ENCODE measurements at places on chromosomes 16 and 17.
A peak's percentile ranks its signal among the peaks of the same experiment; 100 is the strongest.

DNA sequence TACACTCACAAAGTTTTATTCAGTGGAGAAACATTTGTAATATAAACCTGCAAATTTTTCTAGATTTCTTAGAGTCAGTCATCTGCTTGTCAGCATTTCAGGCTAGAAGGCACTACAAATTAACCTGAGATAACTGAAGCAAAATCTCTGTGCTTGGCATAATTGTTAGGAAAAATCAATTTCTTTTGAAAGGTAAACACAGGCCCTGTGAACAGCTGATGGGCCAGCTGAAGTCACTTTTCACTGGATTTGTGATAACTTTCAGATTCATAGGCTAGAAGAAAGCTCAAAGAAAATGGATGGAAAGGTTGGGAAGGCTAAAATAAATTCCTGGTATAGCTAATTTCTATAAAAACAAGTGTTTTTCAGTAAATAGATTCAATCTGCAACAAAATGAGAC lies 34.0 kb upstream of the SLC6A2 start:
- no peak for DNase-seq

DNA sequence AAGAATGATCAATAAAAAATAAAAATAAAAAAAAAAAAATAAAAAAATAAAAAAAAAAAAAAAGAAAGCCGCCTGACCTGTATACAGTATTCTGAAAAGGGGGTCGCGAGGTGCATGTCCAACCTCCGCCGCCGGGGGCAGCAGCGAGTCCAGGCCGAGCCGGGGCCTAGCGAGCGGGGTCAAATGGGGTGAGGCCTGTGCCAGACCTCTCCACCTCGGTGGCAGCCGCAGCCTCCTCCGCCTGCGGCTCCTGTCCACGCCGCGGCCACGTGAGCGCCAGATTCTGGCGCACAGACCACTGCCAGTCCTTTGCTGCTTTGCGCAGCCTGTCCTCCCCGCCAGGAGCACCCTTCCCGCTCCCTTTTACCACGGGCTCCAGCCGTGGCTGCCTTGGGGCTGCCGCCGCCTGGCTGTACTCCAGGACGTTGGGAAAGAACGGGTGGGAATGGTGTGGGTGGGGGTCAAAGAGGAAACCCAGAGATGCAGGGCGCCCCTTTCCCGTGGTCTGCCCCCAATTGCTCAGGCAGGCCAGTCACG lies 2.4 kb upstream of the BCKDK start:
- DNase-seq: peak; percentile 83

DNA sequence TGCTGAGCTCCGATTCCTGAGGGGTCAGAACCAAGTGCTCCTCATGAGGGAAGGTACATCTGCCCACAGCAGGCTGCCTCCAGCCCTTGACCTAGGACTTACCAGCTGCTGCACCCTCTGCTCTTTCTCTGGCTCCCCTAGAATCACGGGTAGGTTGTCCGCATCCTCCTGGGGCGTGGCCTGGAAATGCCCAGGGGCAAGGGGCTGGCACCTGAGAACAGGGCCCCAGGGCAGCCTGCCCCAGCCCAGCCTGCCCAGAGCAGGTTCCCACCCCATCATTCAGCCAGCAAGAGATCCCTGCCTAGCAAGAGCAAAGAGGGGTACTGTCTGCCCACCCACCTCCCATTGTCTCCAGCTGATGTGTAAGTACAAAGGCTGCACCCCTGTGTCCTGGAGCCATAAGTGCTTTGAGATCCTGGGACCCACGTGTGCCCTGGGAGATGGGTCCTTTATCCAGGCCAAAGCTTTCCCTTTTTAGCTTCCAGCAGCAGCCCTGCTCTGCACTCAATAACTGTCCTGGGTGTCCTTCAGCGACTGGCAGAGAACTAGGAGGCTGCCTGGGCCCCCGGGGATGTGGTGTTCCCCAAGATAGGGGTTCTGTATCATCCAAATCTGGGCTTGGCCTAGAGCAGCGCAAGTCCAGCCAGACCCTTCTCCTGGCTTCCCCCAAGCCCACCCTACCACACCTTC lies 5.1 kb downstream of the TSPOAP1 start:
- DNase-seq: no peak

DNA sequence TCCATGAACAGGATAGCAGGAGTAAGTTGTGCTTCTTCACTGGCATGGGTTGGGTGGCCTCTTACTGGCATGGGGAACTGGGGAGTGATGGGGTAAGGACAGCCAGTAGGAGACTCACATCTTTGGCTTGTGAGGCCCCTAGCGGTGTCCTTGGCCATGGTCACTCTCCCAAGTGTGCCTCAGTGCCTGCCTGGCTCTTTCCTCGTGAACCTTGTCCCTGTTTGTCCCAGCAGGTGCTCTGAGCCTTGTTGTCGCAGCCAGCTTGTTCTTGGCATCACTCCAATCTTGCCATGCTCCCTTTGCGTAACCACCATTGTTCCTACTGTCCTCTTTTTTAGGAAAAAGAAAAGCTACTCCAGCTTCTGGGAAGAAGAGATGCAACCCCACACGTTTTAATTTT lies 53.6 kb upstream of the SDK2 start:
- peak; percentile 42 for DNase-seq

- DNase-seq: no peak
Observed at GRCh38 chr16:87108941-87109340, 208.3 kb downstream of the C16orf95 start.

- peak; percentile 53 for DNase-seq
Observed at GRCh38 chr16:54957403-54958166, 26.9 kb downstream of the IRX5 start.

DNA sequence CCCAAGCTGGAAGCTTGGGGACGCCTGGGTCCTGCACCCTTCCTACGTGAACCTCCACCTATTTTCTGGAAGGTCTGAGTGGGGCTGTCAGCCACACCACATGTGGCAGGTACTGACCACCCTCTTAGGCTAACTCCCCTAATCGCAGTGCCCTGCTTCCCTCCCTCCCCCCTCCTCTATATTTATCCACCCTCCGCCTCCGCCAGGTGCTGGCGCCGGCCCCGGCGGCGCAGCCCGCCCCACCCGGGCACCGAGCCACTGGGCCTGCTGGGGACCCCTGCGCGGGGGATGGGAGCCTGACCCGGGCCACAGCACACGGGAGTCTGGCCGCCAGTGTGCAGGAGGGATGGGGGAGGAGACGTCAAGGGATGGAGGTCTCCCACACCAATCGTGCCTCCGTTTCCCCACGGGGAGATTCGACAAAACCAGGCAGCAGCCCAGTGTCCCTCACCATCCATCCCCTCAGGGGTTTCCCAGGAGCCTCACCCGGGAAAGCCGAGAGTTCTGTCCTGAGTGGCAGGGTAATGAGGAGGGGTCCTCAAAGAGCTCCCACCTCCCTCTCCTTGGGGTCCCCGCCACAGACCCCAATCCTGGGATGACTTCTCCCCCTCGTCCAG lies 1.3 kb downstream of the PLEKHH3 start:
- DNase-seq: peak; percentile 76

- peak; percentile 6 for DNase-seq
Observed at GRCh38 chr16:56981729-56982271, 7.6 kb upstream of the NLRC5 start.

DNA sequence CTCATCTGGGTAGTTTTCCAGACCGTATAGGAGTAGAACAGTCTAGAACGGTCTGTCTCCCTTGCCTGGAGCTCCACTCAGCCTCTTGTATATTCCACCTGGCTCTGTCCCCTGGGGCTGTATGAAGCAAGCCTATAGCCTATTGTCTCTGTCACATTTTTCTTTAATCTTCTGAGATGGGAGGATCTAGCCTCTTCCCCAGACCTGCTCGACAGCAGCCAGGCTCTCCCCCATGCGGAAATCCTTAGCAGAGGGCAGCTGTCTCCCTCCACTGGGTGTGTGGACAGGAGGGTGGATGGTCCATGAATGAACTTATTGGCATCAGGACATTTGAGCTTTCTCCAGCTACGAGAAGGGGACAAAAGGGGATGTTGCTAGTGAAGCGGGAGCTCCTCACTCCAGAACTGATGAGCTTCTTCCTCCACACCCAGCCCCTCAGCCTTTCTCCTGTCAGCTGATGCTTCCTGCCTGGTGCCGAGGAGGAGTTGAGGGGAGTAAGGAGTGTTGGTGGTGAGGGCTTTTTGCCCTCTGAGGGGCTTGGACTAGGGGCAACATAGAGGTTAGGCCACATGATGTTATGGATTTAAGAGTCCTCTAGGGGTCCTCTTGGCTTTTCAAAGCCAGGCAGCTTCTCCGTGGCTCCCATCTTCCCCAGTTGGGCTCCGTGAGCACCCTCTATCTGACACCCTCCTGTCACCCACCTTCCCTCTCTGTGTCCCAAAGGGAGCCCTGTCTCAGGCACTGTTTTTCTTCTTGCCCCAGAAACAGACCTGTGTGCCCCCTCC lies 28.0 kb downstream of the ARHGAP23 start:
- peak; percentile 81 for DNase-seq

DNA sequence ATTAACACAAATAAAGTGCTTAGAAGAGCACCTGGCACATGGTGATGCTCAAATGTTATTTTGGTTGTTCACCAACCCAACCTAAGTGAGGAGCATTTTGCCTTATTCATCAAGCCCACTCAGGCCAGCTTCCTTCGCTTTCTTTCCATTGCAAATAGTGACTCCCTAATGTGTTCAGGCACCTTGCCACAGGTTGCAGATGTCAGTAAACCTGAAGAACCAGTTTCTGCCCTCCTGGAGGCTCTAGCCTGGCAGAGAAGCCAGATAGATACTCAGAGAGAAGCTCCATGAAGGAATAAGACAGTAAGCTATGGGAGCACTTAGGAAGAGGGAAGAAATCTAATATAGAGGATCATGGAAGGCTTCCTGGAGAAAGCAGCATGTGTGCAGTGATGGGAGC lies 23.9 kb downstream of the GPR139 start:
- no peak for DNase-seq

- DNase-seq: no peak
Observed at GRCh38 chr16:67461600-67462278, 19.2 kb downstream of the ATP6V0D1 start.

- no peak for DNase-seq
Observed at GRCh38 chr17:35761601-35762000, 914 bp downstream of the C17orf50 start.

- DNase-seq: no peak
Observed at GRCh38 chr17:38725066-38725465, 5.1 kb upstream of the CISD3 start.

GRCh38 chr16:1537763-1538289 lies 4.4 kb downstream of the TMEM204 start:
- no peak for DNase-seq

DNA sequence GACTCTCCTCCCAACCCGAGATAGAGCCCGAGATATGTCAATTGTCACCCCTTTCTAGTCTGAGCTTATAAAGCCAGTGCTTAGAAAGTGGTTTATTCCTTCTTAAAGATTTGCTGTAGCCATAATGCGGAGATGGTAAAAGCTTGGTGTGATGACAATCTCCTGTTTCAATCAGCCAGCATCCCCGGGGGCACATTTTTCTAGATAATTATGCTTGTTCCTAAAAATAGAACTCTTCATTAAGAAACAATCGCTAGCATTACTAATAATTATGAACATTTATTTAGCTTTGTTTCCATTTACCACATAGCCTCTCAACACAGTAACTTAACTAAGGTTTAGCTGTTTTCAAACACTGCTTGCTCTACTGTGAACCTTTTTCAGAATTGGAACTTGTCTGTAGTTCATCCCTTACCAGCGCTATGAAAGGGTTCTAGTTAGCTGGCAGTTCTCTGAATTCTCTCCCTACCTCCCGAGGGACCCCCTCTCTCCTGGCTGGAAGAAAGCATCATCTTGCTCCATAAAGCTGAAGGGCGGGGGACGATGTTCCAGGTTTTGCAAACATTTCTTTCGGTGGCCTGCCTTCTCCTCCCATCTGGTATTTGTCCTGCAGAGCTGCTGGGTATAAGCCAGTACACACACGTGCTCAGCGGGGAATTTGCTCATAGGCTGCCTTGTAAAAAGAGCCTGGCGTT lies 922 bp upstream of the MRPL58 start:
- DNase-seq: peak; percentile 70

- DNase-seq: no peak
Observed at GRCh38 chr17:81412490-81413093, 17.3 kb downstream of the BAHCC1 start.

DNA sequence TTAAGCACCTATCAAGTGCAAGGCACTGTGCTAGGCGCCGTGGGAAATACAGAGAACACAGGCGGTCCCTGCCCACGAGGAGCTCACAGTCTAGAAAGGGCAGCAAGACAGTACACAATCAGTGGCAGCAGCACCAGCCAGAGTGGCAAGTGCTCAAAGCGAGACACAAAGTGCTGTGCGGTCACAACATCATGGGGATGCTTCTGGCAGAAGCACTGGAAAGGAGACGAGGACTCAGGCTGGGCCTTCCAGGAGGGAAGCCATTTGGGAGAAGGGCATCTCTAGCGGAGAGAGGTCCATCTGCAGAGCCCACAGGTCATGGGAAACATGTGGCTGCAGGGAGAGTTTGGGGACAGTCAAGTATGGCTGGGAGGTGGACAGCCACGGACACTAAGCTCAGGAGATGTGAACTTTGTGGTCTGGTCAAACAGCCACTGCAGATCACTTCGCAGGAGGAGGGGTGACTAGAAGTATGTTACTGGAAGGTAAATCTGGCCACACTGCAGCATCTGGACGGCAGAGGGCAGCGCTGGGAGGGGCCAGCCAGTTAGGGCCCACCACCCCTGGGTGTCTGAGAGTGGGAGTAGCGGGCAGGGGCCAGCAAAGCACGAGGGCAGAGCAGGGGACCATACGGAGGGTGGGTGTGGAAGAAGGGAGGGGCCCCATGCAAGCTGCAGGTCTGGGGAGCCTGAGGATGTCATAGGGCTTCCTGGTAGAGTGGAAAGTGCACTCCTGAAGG lies 71.1 kb downstream of the N4BP1 start:
- no peak for DNase-seq
